Right forelimb (tissue), 1 donor: ENCODE measurements at places on chromosomes 2 and 18.

DNA sequence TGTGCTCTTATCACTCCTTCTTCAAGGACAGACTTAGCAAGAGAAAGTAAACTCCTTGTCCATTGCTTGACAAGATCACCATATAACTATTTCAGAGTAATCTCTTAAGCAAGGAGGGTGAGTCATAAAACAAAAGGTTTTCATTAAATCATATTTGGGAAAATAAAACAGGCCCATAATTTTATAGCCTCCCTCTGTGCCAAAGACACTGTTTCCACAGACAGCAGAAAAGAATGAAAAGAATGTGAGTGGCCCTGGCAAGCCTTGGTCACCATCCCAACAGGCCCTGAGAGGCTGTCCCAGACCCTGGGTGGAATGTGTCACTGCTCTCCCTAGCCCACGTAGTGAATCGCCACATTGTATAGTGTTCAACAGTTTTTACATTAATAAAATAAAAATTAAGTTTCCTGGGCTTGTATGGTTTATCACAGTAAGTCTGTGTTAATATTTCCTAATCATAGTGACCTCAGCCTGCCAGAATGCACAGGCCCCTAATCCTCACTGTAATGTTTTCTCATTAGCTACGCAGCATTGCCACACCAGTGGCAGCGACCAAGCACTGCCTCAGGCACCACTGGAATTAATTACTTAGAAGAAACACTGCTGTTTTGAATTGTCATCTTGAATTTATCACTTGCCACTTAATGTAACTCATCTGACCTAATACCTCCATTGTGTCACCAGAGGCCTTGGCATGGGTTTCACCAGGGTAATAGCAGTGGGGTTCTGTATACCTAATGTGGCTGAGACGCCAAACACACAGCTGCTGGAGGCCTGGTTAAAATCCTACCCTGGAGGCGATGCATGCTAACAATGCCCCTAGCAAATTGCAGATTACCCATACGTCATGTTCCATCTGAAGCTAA lies 401.9 kb downstream of the LNPK start:
- DNase-seq = no peak

DNA sequence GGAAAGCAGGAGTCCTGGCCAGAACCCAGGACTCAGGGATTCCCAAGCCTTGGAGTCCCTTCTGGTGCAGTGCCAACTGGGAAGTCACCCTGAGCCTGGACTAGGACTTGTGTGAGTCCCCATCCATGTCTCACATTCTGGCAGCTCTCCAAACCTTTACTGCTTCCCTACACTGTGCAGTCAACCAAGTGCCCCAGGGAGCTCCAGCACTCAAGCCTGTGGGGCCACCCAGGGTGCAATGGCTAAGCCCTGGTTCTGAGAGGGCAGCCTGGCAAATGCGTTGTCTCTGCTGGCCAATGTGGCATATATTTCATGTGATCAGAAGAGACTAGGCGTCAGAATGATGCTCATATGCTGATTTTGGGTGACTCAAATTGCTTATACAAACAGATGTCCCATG lies 223.4 kb downstream of the SP3 start:
- no peak for DNase-seq

- no peak for DNase-seq
Observed at GRCh38 chr2:234628953-234629352, 132.1 kb upstream of the ARL4C start.

- DNase-seq = no peak
Observed at GRCh38 chr2:140698636-140699035, 1432.2 kb downstream of the LRP1B start.

DNA sequence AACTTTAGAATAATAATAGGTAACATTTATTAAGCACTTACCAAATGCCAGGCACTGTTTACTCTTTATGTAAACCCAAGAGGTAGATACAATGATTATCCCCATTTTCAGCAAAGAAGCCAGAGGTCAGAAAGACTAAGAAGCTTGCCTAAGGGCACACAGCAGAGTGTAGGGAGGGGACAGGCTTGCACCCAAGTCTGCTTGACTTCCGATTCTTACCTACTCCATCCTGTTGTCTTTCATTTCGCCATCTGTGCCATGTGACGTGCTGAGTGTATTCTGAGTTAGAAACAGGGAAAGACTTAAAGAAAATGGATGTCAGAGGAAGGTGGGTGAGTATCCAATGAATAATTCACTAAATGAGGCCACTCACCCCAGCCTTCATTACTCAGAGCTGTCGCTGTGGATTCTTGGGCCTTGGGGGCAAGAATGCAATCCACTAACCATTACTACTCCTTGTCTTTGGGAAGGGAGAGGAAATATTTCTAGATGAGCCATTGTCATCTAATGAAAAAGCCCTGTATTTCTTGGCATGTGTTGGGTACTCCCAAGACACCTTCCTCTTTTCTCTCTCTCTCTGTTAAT lies 76.4 kb upstream of the BCL11A start:
- DNase-seq = no peak

GRCh38 chr18:473802-474201 lies 26.7 kb downstream of the COLEC12 start:
- no peak for DNase-seq

DNA sequence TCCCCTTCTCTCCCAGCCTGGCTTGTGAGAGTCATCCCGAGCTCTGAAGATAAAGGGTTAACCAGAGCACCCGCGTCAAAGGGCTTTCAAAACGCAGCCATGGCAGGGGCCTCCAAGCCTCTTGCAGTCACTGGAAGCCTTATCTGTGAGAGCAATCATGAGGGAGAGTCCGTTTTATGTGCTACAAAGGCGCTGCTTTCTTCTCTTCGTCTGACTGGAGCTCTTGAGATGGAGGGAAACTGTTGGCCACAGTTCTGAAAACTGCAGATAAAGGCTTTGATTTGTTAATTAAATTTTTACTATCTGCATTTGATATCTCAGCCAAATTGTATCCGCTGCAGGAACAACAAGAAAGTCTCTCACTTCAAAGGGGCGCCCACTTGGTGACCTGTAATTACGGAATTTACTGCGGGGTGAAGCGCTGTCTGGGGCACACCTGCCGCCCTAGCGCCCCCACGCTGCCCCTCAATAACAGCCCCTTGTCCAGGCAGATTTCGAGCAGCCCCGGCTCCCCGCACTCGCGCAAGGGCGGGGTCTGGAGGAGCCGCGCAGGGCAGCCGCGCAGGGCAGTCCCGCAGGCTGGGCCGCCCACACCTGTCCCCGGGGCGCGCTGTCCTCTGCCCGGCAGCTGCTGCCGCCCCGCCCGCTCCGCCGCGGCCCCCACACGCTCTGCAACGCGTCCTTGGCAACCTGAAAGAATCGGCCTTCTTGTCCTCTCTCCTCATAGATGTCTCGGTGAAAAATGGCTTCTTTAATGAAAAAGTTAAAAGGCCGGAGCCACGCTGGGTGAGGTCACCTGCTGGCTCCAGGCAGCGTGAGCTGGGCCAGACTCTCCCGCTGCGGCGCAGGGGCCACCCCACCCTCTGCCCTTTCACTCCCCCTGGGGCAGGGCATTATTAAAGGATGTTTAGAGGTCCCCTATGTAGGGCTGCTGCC lies 217.9 kb downstream of the VAPA start:
- no peak for DNase-seq
